ENCODE measurements at places on chromosomes 11 and 22.

DNA sequence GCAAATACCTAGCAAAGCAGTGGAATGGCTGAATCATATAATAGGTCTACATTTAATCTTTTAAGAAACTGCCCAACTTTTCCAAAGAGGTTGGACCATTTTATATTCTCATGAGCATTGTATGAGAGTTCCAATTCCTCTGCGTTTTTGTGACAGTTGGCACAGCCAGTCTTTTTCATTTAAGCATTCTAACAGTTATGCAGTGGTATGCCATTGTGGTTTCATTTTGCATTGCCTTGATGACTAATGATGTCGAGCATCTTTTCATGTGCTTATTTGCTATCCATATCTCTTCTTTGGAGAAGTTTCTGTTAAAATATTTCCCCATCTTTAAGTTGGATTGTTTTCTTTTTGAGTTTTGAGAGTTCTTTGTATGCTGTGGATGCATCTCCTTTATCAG lies 38.7 kb downstream of the EIF3F start:
- DNase-seq = no peak

- no peak for DNase-seq
These were observed 219.3 kb upstream of the UBASH3B start for GRCh38 chr11:122436188-122436555.

DNA sequence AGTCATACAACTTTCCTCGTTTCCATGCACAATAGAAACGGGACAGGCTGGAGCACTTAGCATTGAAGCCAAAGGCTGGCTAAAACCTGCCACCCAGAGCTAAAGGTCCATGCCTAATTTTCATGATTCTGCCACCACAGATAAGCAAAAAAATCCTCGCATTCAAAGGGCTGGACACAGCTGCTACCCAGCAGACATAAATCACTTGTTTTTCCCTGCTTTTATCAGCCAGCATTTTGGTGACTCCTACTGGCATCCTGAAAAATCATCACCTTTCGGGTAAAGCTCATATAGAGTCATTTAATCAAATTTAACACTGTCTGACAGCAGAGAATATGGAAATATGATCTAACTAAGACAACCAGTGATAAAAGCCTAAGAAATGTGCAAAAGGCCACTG lies 37.9 kb downstream of the ALG9 start:
- DNase-seq = peak; percentile 36

DNA sequence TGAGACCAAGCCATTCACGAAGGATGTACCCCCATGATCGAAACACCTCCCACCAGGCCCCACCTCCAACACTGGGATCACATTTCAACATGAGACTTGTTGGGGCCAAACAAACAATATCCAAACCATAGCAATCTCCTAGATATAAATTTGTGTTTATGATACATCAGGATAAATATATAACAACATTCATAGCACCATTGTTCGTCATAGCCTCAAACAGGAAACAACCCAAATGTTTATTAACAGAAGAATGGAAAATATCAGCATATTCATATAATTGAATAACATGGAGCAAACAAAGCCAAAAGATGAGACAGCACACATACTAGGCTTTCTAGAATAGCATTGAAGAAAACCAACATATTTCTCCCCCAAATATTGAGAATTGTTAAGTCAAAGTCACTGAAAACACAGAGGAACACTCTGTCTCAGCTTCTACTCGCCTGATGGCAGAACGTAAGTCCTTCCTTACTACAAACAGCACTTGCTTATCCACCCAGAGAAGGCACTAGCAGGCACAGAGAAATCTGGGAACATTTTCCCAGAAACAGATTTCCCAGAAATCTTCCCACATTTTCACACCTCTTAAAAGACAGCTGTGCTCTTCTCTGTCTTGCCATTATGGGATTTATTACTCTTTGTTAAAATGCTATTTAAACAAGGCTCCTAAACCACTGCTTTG lies 8.1 kb upstream of the GDPD4 start:
- DNase-seq = no peak

GRCh38 chr11:134843020-134843419 lies 431.0 kb upstream of the B3GAT1 start:
- no peak for DNase-seq

- DNase-seq = no peak
These were observed 8.3 kb upstream of the OR4D6 start for GRCh38 chr11:59448484-59448883.

DNA sequence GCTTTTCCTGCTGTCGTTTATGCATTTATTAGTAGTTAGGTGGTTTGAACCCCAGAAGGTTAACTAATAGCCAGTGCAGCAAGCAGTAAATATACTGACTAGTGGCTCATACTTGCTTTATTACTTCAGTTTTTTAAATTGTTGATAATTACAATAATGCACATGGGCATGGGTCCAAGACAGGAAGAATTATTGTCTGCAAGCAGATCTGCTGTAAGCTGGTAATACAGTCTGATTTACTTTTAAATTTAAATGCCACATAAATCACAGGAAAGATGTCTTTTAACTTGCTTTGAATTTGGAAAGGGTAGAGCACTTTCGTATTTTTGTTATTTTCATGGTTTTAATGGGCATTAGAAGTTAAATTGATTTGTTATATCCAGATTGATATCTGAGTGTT lies 27.1 kb downstream of the APLP2 start:
- DNase-seq = no peak

GRCh38 chr11:58622344-58622743 lies at the start of gene CNTF:
Gene CNTF, plus strand, starts transcription at chr11:58622665. Its CDS starts 88 bp downstream, at chr11:58622753.
- DNase-seq = no peak

DNA sequence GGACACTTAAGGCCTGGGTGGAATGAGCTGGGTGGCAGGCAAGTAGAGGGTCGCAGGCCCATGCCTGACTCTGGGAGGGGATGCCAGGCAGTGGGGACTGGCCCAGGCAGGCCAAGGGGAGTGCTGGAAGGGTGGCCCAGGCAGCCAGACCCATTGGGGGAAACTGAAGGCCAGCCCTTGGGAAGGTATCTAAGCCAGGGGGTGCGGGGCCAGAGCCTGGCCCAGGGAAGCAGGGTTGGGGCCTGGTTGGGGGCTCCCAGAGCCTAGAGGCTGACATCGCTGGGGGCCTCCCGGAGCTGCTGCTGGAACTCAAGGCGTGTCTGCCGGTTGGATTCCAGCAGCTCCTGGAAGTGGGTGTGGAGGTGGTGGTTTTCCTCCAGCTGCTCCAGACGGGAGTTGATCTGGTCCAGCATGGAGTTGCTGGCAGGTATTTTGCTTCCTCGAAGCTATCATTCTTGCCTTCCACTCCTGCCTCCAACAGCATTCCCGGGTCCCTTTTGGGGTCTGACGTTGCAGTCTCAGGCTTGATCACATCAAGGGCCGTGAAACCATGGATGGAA lies 35.3 kb upstream of the XBP1 start:
- DNase-seq = no peak

- DNase-seq = no peak
These were observed 41.2 kb upstream of the LYVE1 start for GRCh38 chr11:10609636-10610035.
